ENCODE measurements at places on chromosomes 3 and 15.

DNA sequence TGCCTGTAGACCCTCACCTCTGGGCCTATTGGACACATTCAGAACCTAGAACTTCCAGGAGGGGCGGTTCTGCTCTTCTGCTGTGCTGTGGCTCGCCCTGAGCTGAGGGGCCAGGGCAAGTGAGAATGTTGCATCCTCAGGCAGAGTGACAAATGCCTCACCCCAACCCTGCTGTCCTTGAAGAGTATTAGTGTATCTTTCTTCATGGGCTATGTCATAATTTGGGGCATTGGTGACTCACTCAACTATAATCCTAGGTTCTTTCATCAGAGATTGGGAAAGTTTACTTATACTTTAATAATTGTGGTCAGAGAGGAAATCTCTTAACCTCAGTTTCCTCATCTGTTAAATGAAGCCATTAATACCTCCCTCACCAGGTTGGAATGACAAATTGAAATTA lies 143.8 kb downstream of the SV2B start:
- DNase-seq: no peak

GRCh38 chr15:88023914-88024313 lies 232.6 kb downstream of the NTRK3 start:
- no peak for DNase-seq

DNA sequence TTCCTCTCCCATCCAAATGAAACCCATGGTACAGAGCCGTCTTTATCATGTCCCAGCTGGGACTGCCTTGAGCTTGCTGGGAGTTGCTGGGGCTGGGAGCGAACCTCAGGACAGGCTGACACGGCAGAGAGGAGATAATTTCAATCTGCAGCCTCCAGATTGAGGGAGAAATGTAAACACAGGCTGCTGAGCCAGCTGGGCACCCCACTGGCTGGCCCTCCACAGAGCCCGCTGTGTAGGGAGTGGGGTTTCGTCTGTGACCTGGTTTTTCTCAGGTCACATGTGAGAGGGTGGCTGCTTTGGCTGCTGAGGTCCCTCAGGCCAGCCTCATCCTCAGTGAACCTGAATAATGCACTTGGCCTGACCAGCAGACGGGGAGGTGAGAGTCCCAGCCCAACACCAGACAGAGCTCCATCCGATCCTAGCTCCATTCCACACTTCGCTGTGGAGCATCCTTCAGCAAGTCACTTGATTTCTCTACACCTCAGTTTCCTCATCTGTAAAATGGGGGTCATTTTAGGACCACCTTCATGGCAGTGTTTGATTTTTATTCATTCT lies 121.6 kb upstream of the MRPS22 start:
- DNase-seq: no peak

DNA sequence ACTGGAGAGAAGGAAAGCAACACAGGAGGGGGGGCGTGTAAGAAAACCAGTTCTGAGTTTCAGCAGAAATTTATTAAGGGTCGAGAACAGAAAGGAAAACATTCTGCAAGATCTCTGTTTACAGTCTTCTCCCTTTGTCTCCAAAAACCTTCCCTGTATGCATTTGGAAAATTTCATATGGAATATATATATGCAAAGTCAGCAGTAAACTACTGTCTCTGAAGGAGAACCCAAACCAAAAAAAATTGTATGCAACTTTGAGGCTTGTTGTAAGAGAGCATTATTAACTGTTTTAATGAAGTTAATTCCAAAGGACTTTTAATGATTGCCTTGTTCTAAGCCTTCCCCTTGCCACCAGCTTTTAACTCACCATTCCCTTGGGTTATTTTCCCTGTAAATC lies 238.2 kb upstream of the GPR149 start:
- no peak for DNase-seq

DNA sequence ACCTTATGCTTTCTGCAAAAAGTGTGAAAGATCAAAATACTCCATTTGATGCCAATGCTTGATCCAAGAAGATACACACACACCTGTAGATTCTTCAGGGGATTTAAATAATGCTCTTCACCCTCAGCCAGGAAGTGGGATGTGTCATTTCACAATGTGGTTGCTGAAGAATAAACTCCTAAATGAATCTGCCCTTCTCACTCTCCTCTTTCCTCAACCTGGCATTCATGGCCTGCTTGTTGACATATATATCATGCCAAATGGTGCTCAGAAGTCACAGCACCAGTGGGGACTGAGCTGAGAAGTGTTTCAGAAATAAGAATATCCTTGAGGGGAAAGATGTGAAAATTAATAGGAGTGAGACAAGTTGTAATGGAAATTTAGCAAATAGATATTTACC lies 146.6 kb upstream of the ARHGEF26 start:
- DNase-seq: no peak

GRCh38 chr3:65720989-65721737 lies 317.6 kb downstream of the MAGI1 start:
- DNase-seq: no peak

DNA sequence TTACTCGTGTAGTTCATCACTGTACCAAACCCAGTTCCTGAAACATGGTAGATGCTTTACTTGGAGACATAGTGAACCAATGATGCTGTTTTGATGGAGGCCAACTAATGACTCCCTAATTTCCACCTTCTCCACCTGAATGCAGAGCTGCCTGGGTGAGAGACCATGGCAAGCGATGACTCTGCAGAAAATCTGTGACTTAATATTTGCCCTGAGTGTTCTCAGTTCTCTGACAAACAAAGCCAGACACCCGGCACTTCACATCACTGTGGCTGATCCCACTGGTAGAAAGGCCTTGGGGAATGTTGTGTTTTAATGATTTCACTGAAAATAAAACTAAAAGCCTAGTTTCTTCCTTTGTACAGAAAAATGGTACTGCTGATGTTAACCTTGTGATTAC lies 39.5 kb upstream of the UBE3A start:
- no peak for DNase-seq

Data from NCI-H187 (cell line).